ENCODE measurements at places on chromosomes 12 and 14.

GRCh38 chr12:50637870-50638481 lies 125.9 kb upstream of the ATF1 start:
- no peak for DNase-seq

- no peak for DNase-seq
These were observed 28.2 kb downstream of the TSPAN19 start for GRCh38 chr12:85007836-85008235.

DNA sequence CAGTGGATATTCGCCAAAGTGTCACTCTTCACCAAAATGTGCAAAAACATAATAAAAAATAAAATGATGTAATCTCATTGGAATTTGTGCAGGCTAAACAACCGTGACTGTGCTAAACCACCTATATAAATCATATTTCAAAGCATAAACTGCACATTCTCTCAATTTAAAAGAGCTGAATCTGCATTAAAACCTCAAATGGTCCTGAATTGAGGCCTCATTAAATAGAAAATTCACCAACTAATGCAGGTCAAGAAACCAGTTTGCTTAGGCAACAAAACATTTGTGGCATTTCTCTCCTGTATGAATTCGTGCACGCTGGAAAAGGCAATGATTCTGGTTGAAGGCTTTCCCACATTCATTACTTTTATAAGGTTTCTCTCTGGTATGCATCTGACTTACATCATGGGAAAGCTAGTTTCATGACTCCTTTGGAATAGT lies 80.1 kb upstream of the IFNG-AS1 start:
- no peak for DNase-seq

DNA sequence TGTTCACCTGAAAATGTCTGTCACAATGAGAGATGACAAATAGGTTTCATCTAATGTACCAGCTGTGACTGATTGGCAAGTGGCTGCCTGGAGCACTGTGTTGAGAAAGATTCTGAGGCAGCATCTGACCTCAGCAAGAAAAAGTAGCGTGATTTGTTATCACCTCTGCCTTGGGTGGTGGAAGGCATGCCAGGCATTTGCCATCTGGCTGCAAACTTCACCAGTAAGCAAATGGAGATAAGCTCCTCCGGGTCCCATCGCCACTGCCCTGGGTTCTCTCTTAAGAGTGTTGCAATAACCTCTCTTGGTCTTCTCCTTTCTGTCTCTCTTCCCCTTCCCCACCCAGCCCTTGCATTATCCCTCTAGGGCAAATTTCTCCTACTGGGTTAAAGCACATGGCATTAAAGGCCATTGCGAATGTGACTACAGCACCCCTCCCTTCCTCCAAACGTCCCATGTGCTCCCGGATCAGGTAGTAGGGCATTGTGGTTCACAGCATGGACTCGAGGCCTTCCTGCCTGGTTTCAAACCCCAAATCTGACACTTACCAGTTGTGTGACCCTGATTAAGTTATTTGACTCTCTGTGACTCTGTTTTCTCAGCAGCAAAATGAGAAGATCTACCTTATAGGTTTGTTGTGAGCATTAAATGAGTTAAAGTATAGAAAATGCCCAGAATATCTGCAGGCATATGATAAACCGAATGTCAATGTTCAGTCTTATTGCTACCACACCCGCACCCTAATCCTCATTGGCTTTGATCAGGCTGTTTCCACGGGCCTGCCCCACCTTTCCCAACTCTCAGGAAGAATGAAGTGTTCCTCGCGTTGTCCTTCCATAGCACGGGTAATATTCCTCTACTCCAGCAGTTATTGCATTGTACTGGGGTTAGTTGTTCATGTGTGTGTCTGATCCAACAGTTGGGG lies 8.2 kb upstream of the LGALS3 start:
- DNase-seq: no peak

DNA sequence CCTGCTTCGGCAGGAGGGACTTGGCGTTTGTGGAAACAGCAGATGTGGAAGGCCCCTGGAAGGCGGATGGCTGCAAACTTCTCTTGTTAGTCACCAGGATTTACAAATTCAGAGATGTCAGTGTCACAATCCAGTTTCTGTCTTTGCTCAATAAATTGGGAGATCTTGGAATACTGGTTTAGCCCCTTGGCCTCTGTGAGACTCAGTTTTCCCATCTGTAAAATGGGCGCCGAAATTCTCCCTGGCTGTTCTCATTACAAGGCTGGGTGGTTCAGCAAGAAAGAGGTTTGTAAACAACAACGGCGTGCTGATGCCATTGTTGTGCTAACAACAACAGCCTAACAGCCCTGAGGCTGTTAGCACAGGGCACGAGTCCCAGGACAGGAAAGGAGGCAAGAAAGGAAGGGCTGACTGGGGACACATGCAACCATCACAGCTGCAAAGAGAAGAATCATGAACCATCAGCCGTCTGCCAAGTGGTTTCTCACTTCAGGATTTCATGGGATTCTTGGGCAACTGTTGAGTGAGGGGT lies 127.5 kb downstream of the AACS start:
- no peak for DNase-seq

GRCh38 chr12:75374971-75375370 lies 15.9 kb upstream of the GLIPR1L2 start:
- DNase-seq: no peak
